Stimulated activated CD8-positive, alpha-beta memory T cell treated with anti-CD3 and anti-CD28 coated beads, Interleukin-4, amount 100 ng/mL, for 48 hours (primary cell): ENCODE measurements at places on chromosomes 5 and 9.

- no peak for DNase-seq
Observed at GRCh38 chr9:76292658-76293057, 101.6 kb downstream of the RFK start.

DNA sequence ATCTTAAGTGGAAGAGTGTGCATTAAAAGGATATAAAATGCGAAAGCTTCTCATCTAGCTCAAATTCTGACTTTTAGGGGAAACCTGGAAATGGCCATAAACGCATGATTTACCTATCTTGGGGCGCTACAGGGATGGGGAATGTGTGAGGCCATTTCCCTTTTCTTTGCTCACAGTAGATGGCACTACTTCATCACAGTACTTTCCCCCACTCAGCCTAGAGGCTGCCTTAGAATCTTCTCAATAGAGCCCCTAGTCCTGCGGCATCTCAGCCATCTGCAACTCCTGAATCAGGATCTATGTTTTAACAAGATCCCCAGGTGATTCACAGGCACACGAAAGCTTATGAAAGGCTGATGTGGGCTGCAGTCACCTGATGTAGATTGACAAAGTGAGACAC, 110.8 kb downstream of the LHFPL2 start:
- DNase-seq: no peak

DNA sequence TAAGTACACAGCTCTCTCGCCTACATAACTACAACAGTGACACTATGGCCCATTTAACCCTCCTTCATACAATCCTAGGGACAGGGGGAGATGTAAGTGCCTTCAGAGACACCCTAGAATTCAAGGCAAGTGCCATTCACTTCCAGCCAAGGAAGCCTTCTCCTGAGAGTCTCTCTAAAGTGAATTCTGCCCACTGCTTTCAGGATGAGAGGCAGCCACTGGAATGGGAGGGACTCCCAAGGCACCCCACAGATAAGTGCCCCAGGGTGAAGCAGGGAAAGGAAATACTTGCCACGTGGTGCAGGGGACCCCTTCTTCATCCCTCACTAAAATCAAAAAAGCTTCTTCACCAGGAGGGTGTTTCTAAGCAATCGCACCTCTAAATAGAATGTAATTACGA, 283.7 kb downstream of the ZNF608 start:
- DNase-seq: no peak

- DNase-seq: no peak
Observed at GRCh38 chr9:101028346-101029314, at the start of gene PLPPR1. Gene PLPPR1, plus strand, starts transcription at chr9:101028727.
